ENCODE measurements at places on chromosomes 5 and 9.
A peak's percentile ranks its signal among the peaks of the same experiment; 100 is the strongest.

DNA sequence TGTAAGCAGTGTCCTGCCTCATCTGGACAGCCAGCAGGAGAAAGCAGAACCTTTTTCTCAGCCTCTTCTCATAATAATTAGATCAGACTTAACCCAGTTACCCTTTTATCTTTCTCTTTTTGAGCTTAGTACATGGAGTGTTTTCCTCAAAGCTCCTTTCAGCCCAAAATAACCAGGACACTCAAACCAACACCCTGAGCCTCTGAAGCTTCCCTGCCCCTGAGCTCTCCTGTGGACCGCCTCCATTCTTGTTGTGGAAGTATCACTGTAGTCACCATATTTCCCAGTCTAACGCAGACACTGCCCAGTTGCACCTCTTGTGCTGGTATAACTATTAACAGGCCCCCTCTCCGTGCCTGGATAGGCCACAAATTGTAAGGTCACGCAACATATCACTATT is 53.8 kb upstream of the ZNF622 start:
- DNase-seq: no peak

DNA sequence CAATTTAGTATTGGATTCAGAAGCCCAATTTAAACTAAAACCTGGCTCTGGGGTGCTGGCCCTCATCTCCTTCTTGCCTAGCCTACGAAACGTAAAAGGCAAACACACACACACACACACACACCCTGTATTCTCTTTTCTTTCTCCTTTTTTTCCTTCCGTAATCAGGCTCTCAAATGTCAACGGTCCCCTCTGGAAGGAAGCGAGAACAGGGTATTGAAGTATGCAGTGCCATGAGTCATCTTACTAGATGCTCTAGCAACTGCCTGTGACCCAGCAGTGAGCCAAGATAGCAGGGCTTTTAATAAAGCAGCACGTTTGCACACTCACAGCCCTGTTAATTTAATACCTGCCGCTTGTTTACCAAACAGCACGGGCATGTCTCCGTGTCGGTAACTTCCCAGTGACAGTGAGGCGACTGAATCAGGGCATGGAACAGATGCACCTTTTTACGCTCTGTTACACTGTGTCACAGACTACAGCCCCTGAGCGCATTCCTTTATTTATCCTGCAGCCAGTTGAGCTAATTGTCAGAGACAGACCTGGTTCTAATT is 243.8 kb downstream of the BNC2 start:
- DNase-seq: no peak

GRCh38 chr9:99340281-99340680 is 118.2 kb downstream of the SEC61B start:
- no peak for DNase-seq

DNA sequence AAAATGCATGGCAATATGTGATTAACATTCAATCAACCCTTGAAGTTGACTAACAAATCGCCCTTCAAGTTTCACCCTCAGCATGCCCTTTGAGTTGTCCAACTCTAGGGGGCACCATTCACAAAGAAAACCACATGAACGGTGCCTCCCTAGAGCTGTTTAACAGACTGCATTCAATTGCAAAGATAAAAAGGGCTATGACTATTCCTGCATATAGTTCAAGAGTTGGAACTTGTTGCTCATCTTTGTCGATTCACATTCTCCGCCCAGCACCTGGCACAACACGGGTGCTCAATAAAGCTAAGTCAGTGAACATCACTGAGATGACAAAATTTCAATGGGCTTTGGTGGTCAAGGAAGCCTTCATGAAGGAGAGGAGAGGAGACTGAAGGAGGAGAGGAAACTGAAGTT is 69.6 kb upstream of the SLC30A5 start:
- DNase-seq: peak; percentile 32

- no peak for DNase-seq
Measured at GRCh38 chr5:61617039-61617438, 285.0 kb downstream of the ZSWIM6 start.

DNA sequence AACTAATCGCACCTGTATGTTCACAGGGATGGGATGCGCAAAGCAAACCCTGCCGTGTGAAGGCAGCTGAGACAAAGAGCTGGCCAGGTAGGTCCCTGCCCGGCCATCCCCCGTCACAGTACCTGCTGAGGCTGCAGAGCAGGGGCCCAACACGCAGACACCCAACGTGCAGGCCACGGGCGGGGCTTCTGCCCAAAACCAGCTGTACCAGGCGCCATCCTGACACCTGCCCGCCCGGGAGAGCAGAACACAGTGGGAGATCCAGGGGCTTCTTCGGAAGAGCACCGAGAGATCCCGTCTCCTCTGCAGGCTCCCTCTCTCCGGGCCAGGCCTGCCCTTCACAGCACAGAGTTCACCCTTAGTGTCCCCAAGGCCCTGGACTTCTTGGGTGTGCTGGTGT is 28.4 kb downstream of the ABO start:
- DNase-seq: no peak

DNA sequence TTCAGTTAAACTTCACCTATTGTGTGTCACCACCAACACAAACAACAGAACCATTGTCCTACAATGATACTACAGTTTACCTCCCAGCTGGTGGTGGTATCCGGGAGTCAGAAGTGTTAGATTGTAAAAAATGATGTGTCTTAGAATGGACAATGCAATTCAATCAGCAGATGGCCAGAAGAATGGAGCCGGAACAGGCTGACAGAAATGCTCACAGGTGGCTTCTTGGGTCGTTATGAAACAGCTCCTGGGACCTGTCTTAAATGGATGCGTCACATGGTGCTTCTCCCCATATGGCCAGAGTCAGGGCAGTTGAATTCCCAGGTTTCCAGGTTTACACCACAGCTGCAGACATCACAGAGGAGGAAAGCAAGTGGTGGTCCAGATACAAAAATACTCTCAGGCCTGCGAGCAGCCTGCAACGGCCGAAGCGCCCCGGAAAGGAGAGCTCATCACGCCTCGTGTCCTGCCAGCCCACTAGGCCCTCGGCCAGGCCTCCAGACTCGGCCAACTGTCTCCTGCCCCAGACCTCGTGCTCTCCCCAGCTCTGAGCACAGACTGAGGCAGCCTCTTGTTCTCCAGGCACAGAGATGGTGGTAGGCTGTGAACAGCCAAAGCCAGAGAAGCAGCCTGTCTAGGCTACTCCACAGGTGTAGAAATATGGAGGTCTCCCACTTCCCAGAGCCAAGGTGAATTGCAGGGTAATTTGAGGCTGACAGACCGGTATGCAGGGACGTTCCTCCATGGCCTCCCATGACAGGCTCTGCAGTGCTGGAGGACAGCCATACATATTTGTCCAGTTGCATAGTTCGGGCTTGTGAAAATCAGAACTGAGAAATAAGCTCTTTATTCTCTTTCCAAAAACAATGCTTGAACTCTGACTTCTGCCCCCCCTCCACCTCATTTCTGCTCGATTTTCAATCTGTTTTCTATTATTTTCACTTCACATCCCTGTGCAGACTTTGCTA is 98.5 kb upstream of the SPATA31C2 start:
- DNase-seq: no peak

DNA sequence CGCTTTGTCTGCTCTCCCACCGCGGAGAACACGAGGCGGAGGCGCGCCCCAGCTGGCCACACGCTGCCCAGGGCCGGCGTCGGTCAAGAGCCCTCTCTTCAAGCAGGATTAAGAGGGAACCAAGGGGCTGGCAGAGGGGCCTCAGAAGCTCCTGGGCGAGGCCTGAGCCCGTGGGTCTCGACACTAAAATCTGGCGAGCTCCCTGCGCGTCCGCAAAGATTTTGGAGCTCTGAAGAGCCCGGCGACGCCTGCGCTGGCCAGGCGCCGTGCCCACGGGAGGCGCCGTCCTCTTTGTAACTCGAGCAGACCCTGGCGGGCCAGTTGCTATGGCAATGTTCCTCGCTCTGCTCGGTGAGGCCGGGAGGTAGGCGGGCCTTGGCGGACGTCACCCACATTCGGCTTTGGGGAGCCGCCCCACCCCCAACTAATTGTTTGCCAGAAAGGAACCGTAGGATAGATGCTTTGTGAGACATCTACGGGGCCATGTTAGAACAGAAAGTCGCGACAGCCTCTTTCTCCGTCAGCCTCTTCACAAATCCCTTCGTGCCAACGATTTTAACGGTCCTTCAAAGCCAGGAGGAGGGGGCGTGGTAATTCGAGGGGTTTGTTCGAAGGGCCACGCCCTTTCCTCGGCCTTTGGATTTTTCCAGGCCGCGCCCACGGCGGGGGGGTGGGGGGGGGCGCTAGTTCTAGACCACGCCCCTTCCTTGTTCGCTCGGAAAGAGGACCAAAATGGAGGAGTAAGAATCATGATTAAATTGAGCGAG is 714 bp upstream of the CNOT8 start:
- peak; percentile 92 for DNase-seq

GRCh38 chr9:105053209-105053652 is 125.3 kb upstream of the ABCA1 start:
- peak; percentile 41 for DNase-seq

GRCh38 chr5:124262470-124262869 is 484.0 kb downstream of the ZNF608 start:
- DNase-seq: no peak

DNA sequence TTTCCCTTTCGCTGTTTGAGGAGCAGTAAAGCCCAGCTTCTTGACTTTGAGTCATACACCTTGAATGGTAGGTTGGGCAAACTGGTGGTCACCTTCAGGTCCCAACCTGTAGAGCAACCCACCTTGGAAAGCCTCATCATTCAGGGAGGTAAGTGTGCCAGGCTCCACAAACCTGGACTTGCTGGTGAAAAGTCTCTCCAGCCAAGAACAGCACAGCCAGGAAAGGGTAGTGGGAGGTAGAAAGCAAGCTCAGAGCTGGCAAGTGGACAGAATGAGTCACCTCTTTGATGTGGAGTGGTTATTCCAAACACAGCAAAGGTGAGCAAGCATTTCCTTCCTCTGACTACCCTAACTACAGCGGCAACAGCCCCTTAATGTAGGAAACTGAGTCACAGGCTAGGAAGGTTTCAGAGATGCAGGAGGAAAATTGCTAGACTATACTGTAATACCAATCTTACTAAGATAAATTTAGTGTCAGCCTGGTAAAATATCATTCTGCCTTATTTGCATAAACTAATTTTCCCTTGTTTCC is 117.5 kb upstream of the MTAP start:
- DNase-seq: peak; percentile 34

DNA sequence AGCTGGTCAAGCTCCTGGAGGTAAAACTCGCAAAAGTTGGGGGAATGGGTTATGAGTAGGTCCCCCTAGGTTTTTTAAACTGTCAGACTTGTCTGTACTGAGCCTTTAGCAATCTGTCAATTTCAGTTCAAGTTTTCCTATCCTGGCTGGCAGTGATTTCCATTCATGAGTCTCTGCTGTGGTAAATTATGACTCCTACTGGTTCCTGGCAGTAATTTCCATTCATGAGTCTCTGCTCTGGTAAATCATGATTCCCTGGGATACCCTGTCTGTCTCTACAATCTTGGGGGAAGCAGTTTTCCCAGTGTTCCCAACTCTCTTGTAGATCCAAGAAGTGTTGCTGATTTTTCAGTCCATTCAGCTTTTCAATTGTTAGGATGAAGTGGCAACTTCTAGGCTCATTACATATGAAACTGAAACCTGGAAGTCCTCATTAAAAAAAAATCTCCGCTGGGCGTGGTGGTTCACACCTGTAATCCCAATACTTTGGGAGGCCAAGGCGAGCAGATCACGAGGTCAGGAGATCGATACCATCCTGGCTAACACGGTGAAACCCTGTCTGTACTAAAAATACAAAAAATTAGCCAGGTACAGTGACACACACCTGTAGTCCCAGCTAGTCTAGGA is 91.3 kb upstream of the GPBP1 start:
- DNase-seq: no peak
